ENCODE measurements at places on chromosomes 4 and X.
A peak's percentile ranks its signal among the peaks of the same experiment; 100 is the strongest.

- peak; percentile 48 for DNase-seq
Measured at GRCh38 chrX:9465380-9466123, 694 bp downstream of the TBL1X start.

- DNase-seq = no peak
Measured at GRCh38 chr4:6196324-6196723, 4.0 kb downstream of the JAKMIP1 start.

- no peak for DNase-seq
Measured at GRCh38 chr4:136634121-136634520, 898.2 kb downstream of the PCDH18 start.

DNA sequence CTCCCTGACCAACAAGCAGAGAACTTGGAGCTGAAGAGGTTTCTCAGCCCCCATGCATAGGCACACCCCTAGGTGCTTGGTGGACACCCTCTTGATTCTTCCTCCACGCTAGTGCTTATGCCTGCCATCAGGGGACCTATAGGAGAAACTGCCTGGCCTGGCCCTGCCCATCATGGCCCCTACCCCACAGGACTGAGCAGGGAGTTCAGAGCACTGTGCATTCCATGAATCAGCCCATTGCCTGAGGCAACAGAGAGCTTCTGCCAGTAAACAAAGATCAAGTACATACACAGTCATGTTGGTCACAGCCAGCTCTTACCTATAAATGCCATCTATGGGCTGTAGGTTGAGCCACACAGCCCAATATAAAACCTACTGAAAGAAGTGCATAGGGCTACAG, 99.1 kb upstream of the EDNRA start:
- DNase-seq = no peak

DNA sequence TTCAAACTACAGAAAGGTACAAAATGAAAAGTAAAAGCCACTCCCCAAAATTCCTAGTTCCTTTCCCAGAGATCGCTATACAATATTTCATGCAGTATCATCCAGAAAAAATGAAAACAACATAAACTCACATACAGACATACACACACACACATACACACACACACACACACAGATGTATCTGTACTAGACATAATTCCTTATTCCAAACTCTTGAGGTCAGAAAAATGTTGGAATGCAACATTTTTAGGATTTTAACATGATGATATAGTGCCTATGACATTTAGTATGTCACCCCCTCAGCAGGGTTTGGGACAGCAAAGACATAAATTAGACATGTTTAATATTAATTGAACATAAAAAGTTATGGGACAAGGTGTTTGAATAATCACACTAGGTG, 73.4 kb upstream of the LHFPL1 start:
- DNase-seq = no peak

GRCh38 chr4:6848717-6849305, 60.8 kb upstream of the TBC1D14 start:
- DNase-seq = no peak

- no peak for DNase-seq
Measured at GRCh38 chr4:128793859-128794672, 15.4 kb upstream of the JADE1 start.

- no peak for DNase-seq
Measured at GRCh38 chr4:93433840-93434239, 394.7 kb upstream of the ATOH1 start.

- DNase-seq = no peak
Measured at GRCh38 chr4:101708293-101709039, 82.1 kb upstream of the BANK1 start.

DNA sequence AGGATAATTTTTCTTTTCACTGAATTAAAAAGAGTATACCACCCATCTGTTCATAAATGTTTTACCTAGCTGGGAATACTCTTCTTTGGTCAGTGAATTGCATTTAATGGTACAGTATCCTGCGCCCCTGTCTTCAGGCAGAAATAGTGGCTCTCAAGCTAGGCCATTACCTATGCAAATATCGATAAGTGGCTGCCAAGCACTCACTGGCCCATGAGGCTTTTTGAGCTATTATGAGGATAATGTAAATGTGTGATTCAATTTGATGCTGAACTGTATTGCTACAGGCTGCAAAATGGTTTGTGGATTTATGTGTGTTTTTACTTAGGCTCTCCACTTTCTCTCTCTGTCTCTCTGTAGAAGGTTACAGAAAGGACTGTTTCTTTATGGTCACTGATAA, 30.1 kb upstream of the MTMR1 start:
- no peak for DNase-seq

GRCh38 chrX:111123606-111124179, 27.7 kb downstream of the PAK3 start:
- no peak for DNase-seq

- no peak for DNase-seq
Measured at GRCh38 chr4:154390324-154390723, 101.3 kb downstream of the DCHS2 start.

DNA sequence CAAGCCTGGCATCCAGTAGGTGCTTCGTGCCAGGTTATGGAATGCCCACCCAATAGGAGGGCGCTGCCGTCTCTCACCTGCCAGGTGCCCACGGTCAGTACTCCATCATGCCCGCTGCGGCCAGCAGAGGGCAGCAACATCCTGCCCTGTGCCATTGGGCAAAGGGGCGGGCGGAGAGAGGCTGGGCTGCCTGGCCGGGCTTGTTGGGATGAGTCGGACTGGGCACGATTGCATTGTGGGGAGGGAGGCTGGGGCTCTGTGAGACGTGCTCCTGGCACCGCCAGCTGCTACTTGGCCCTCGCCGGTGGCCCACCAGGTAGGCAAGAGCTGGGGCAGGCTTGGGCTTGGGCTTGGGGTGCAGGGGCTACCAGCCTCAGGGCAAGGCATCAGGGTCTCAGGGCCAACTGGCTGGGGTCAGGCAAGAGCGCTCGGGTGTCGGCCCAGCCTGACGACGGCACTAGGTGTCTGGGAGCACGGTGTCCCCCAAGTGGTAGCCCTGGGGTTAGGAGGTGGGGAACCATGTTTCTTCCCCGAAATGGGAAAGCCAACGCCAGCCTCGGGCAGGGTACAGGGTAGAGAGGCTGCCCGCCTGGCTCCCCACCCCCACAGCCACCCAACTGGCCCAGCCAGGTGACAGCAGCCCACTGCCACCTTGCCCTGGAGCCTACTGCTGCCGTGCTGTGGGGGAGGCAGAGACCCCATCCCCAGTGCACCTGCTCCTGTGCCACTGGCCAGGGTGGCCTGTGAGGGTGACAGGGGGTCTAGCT, at the start of gene PLXNB3:
TSS of gene PLXNB3 (plus strand) at position 261 of the 767 bp plus-strand sequence. CDS start 1,287 bp downstream, outside the sequence.
- DNase-seq = peak; percentile 81

- no peak for DNase-seq
Measured at GRCh38 chr4:21139327-21139726, 439.1 kb downstream of the PACRGL start.

DNA sequence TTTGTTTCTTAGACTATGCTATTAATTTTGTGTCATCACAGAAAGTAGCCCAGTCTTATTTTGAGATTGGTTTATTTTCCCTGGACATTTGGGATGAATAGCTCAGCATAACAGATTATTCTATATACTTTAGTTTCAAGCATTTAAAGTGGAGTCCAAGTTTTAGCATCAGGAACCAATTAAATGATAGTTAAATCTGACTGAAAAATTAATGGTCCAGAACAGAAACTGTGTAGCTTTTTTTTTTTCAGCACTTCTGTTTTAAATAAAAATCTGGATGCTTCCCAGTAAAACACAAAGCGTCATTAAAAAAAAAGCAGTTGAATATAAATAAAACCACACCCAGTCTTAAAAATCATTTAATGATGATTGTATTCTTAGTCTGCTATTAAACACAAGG, 59.4 kb upstream of the PITX2 start:
- no peak for DNase-seq

- peak; percentile 56 for DNase-seq
Measured at GRCh38 chr4:42078184-42078801, 74.2 kb downstream of the BEND4 start.

- DNase-seq = no peak
Measured at GRCh38 chr4:54218736-54219135, 10.4 kb upstream of the PDGFRA start.

- no peak for DNase-seq
Measured at GRCh38 chr4:146244496-146244895, 30.2 kb downstream of the REELD1 start.

DNA sequence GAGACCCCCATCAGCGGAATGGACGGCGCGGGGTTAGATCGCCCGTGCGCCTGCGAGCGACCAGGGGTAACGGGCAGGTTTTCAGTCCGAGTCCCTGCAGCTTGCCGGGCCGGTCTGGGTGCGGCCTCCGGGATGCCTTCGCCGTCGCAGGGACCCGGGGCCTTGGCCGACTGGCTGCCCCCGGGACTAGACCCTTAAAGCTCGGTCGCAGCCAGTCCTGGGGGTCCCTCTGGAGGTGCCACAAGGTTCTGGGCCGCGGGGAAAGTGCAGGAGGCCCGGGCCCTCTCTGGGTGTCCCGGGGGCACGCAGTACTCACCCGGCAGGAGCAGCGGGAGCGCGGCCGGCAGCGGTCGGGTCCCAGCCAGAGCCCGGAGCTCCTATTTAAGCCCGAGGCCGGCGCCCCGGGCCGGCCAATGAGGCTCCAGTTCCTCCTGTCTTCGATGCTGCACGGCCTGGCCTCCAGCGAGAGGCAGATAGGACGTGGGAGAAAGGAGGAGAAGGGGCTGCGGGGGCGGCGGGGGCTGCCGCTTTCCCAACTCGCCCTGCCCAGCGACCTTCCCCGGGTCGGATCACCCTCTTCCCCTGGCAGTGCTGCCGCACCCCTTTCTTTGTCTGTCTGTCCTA, at the start of gene SPON2:
TSS of gene SPON2 (minus strand) at position 356 of the 624 bp plus-strand sequence.
- DNase-seq = no peak

DNA sequence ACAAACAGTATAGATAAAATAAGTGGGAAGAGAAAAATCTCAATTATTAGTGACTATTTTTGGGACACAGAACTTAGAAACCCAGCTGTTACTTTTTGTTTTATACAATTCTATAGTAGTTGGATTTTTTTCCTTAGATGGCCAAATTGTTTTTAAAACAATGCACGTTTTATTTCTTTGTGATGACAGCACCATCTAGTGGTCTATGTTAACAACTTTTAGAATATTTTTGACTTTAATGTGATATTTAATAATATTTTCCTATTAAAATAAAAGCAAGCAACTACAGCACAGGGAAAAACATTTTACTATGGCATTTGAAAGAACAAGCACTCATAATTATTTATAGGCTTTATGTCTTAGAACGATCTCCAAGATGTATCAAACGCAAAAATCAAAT, 5.6 kb upstream of the SMIM31 start:
- DNase-seq = peak; percentile 50

DNA sequence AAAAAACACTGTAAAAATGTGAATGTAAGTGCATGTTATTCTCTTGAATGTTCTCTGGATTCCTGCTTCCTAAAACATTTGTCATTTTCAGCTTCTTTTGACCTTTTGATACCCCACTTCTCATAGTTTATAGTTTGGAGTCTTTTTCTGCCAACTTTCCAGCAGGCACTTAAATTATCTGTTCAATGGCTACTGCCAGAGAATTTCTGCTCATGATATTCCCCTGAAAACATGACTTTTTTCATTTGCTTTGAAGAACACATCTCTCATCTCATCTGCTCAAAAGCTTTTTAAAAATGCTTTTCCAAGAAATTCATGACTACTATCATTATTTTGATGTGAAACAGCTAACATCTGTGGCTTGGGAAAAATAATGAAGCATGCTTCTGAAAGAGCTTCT, 269.7 kb upstream of the PCDH7 start:
- DNase-seq = no peak

DNA sequence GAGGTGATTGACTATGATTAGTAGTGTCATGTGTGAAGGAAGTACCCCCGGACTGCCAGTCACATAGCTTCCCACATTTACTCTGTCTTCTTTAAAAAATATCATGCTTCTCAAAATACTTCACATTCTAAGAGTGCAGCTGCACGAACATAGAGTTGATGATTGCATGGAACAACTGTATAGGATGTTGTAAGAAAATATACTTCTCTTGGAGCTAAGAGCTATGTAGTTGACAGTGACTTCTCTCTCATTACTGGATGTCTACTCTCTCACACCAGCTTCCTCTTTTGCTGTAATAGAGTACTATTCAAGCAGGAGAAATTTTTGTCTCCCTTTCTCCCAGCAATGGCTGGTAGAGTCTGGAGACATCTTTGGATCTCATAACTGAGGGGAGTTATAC, 99.4 kb upstream of the PUDP start:
- DNase-seq = no peak

DNA sequence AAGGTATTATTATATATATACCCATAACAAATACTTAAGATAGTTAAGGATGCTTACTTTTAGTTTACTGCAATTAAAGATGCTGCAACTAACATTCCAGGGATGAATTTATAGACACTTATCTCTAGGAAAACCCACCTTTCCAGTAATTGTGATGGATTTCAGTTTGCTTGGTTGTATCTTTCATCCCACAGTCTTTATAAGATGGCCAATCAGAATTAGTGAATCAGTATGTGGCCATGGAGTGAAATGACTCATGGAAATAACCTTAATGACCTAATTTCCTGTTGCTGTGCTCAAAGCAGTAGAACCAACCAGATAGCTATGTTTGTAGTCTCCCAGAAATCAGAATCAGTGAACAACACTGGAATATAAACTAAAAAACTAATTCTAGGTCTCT, 26.4 kb downstream of the MOSPD2 start:
- DNase-seq = no peak

DNA sequence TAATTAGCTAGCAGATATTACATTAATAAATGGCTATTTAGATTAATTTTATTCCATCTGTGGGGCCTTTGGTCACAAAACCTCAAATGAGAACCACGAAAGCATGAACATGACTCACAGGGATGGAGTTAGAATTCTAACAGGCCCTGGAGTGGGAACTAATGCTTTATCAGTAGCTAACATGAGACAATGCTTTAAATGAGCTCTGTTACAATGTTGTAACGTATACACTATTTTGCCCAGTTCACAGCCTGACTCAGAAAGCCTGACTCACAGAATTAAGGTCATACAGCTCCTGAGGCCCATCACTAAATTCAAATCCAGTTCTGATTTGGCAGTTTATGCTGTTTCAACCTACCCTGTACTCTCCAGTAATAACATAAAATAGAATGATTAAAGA, 23.2 kb downstream of the VEGFC start:
- DNase-seq = no peak

DNA sequence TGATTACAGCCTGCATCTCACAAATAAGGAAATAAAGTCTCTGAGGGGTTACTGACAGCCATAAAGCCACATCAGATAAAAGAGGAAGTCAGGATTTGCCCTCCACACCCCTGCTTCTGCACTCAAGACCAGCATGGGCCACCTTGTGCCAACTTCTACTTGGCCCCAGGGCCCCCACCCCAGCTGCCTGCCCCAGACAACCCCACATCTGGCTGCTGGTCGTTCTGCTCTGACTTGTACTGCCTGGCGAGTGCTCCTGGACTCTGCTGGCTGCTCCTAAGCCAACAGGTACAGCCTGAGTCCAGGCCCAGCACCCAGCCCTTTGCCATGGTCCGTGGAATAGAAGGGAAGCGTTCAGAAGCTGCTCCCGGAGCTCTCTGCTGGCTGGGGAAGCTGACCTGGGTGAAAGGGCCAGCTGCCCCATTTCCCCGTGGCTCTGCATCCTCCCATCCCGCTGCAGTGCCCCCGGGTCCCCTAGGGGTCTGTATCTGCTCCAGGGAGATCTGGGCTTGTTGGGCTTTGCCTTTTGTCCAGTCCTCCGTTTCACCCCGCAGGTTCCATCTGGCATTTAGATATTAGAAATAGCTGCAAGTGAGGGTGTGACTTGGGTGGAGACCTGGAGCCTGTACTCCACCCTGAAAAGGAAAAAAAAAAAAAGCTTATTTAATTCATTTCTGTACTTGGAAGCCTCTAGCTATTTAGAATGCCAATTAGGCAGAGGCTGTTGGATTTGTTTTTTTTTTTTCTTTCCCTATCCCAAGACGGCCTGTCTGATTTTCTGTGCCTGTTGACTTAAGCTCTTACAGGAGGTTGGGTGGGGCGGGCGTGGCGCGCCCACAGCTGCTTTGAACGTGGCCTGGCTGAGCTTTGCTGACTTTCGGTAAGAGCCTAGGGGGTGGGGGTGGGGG, 194.7 kb downstream of the PTTG2 start:
- DNase-seq = no peak

Data from GM13977 (cell line).